ENCODE measurements at places on chromosomes 13 and 19.

DNA sequence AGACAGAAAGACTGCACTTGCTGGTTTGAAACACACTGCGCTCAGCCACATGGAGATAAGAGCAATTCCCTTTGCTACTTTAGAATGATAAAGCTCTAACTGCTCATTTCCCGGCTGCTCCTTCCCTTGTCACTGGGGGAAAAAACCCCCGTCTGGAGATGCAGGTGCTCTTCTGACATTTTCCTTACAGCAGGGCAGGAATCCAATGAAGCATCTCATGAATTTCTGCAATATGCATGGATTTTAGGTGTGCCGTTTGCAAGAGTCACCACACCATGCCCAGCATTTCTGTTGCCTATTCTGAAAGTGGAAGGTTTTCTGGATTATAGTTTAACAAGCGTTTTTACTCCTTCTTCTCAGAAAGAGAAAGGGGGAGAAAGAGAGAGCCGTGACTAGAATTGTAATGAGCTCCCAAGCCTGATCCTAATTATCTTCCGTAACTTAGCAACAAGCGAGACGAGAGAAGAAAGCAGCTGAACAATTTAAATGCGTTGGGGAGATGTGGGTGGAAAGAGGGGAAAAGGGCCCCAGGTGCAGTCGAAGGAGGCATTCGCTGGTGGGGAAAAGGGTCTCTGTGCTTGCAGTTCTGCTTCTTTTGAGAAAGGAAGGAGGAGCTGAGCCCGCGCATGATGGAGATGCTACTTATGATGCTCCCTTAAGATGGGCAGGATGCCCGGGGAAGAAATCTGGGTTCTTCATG lies 76.6 kb upstream of the SPATA13 start:
- DNase-seq: no peak

DNA sequence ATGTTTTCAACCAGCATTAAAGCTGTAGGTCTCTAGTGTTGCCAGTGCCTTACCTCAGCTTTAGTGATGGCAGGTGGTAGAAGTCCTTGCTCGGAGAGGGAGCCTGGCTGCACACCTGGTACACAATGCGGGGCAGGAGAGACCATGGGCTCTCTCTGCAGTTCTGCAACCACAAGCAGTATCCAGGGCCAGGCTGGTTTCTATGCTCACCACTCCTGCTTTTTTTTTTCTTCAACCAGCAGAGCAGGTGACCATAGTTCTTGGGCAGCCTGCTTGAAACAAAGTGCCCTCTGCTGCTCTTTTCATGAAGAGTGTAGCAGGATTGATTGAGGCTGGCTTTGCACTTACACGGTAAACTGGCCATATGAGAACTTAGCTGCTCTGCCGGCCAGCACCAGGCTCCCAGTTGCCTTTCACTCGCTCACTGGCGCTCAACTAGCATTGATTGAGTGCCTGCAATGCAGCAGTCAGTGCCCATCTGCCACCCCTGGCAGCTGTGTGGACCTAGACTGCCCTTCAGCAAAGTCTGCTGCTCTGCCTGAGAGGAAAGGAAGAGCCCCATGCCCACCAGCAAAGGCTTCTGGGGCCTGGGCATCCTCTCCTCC lies 4.4 kb upstream of the CHAMP1 start:
- DNase-seq: no peak

DNA sequence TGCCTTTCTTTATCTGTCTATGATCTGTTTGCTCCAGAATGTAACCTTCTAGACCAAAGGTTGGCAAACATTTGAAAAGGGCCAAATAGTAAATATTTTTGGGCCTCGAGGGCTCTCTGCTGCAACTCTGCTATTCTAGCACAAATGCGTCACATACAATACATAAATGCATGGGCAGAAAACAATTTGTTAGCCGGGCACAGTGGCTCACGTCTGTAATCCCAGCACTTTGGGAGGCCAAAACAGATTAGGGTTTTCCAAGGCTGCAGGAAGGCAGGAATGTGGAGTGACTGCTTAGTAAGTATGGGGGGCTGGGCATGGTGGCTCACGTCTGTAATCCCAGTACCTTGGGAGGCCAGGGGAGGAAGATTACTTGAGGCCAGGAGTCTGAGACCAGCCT lies 21.9 kb upstream of the EVI5L start:
- no peak for DNase-seq

- DNase-seq: no peak
Measured at GRCh38 chr19:21638776-21639175, 128.6 kb downstream of the ZNF100 start.

- DNase-seq: no peak
Measured at GRCh38 chr13:77415253-77416071, 88.6 kb upstream of the MYCBP2 start.

DNA sequence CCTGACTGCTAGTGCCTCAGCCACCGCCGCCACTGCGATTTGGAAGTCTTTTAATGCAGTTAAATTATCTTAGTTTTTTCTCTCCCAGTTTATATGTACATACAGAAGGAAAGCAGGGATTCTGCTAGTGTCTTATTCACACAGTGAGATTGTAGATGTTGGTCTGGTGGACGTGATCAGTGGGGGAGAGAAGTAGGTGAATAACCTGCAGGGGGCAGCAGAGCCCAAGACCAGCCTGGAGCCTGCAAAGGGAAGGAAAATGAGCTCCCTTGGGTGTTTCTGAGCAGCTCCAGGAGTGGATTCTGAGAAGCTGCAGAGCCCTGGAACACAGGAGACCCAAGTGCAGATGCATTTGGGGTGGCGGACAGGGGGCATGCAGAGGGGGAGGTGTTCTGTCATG lies 26.3 kb downstream of the ZNF844 start:
- no peak for DNase-seq

GRCh38 chr19:40302224-40303011 lies 17.3 kb upstream of the AKT2 start:
- DNase-seq: no peak

GRCh38 chr13:78742659-78743058 lies 83.7 kb upstream of the OBI1 start:
- no peak for DNase-seq

DNA sequence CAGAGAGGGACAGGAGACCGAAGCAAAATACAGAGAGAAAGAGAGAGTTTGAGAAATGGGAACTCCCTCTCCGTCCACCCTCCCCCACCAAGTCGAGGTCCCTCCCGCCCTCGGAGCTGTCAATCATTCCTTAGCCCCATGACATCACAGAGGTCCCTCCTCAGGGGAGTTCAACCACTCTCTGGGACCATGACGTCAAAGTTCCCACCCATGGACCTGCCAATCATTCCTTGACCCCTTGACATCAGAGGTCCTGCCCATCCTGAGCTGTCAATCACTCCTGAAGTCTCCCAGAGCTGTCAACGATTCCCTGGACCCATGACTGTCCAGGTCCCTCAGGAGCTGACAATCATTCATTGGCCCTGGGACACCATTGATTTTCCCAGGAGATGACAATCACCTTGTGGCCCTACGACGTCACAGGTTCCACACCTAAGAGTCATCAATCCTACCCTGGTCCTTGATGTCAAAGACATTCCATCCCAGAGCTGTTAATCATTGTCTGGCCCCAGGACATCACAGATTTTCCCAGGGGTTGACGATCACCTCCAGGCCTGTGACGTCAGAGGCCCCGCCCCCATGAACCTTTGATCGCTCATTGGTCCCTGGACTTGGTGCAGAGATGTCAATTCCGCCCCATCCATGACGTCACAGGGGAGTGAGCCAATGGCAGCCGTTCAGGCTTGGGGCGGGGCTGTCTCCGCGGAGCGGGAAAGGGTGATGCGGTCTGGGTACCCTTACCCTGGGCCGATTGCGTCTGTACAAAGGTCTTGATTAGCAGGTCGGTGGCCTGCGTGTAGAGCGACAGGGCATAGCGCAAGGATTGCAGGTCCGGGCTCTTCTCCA lies 61.7 kb downstream of the COLGALT1 start:
- DNase-seq: no peak
